ENCODE measurements at places on chromosomes 4 and X. TPM values are rescaled to one million over a fixed set of nuclear protein-coding genes. Genes with fewer than 3 reads are reported as not detected.

DNA sequence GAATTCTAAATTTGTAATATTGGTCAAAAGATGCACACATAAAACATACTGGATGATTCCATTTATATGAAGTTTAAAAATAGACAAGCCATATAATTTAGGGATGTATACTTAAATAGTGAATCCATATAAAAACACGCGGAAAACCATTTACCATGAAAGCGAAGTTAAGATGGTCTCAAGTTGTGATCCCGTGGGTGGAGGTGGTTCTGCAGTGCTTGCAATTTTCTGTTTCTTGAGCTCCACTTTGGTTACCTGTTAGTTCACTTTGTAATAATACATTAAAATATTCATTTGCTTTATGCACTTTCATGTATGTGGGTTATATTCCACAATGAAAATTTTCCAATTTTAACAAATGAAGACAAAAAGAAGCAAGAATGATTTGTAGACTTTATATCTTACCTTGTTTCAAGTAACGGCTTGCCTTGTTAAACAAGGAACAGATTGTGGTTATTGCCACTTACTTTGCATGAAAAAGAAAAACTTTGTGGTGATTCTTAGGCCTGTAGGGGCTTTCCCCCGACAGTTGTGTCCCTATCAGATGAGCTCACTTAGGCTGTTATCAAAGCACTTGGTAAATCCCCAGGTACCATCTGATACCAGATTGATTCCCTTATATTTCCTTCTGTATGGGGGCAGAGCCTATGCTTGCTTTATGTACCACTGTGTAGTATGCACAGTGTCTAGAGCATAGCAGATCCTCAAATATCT is 12.2 kb downstream of the UCP1 start:
- H3K4me3 ChIP-seq: no peak overlapping the region
- H3K36me3 ChIP-seq: no peaks in the 10 kb centered on the region
- DNase-seq: no peak
- H3K4me1 ChIP-seq: no peaks in the 10 kb centered on the region
- no peaks in the 10 kb centered on the region for H3K27me3 ChIP-seq
- no peak overlapping the region for H3K27ac ChIP-seq

GRCh38 chr4:125762537-125762936 is 447.8 kb downstream of the FAT4 start:
- no peak overlapping the region for H3K27ac ChIP-seq
- no peaks in the 10 kb centered on the region for H3K36me3 ChIP-seq
- H3K27me3 ChIP-seq: no peaks in the 10 kb centered on the region
- H3K4me3 ChIP-seq: no peak overlapping the region
- DNase-seq: no peak

DNA sequence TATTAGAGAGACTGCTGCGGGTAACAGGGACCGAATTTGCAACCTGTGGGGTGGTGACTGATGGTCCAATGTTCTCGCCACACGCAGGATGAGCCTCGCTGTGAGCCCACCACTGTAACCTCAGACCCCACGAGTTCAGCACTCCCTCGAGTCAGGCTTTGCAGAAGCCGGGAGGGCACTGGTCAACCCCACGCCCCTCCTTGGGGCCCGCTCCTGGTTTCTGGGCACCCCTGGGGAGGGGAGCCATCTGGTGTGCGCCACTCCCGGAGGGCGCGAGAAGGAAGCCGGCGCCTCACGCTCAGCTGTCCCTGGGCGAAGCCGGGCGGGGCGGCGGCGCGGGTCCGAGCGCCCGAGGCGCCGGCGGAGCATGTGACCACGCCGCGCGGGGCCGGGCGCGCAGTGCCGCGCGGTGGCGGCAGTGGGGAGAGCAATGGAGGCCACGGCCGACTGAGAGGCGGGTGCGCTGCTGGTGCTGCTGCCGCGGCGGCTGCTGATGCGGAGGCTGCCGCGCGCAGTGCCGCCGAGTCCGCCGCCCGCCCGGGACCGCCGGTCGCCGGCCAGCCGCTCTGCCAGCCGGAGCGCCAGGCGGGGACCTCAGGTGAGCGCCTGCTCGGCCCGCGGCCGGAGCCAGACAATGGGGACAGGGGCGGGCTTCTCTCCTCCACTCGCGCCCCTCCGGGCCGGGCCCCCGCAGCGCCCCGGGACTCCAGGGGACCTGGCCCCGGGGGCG is 100.1 kb downstream of the CEP135 start:
- H3K27me3 ChIP-seq: no peaks in the 10 kb centered on the region
- peaks cover 3% of the 10 kb centered on the region for H3K4me1 ChIP-seq
- DNase-seq: peak; percentile 71
- H3K36me3 ChIP-seq: no peaks in the 10 kb centered on the region
- peak overlapping the region; percentile 67 for H3K27ac ChIP-seq
- H3K4me3 ChIP-seq: peak overlapping the region; percentile 90

DNA sequence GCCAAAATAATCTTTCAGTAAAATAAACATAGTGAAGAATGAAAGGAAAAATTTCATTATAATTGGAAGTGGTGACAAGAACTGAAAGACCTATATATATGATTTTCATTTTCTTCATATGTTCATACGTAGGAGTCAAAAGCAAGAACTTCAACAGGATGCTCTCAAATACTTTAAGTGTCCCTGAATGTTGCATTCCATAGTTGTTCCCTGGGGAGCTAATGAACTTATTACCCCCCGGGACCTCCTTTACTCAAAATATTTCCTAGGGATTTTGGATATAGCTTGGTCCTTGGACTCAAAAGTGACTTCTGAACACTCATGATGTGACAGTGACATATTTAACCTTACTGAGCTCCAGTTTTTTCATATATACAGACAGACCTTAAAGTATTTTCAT is 44.9 kb upstream of the NDST4 start:
- no peaks in the 10 kb centered on the region for H3K36me3 ChIP-seq
- no peak for DNase-seq
- no peaks in the 10 kb centered on the region for H3K27me3 ChIP-seq
- H3K4me1 ChIP-seq: no peaks in the 10 kb centered on the region
- no peak overlapping the region for H3K4me3 ChIP-seq
- no peak overlapping the region for H3K27ac ChIP-seq

DNA sequence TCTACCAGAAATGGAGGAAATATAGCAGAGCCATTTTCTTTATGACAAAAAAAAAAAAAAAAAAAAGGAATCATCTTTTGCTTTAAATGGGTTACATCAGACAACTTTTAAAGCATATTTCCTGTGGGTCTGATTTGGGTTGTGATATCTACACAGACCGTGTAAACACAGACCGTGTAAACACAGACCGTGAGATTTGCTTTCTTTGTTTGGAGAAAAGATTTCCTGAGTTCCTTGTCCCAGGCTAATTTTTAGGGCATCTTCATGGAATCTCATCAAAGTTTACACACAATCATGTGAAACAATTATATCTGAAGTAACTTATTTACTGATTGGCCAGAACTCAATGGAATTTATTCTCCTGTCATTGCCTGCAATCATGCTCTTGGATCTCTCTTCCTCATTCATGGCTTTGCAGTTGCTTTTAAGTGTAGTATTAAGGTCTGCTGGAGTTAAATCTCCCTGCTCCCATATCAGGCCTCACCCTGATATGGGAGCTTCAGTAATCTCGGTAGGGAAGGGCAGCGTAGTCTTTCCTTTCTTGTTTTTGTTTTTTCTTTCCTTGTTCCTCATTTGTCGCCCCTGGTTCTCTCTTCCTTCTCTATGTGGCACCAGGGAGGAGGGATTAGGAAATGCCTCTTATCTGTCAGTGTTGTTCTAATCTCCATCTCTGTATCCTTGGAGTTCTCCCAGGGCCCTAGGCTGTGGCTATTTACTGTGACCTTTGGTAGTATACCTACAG is 248.6 kb upstream of the JADE1 start:
- no peak for DNase-seq
- H3K27me3 ChIP-seq: no peaks in the 10 kb centered on the region
- no peak overlapping the region for H3K4me3 ChIP-seq
- no peaks in the 10 kb centered on the region for H3K36me3 ChIP-seq
- no peak overlapping the region for H3K27ac ChIP-seq

DNA sequence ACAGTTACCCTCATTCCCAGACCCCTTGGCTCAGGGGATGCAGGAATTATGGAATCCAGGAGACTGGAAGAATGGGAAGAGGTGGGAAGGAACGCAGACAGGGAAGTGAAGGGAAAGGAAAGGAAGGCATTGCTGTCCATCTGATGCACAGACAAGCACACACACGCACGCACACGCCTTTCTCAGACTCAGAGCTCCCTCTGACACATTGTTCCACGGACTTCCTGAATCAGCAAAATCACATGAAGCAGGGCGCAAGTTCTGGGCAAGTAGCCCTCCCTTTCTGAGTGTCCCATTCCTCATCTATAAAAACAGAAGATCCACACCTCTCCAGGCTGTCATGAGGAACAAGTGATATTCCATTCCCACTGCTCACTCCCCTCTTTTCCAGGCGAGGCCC is 13.2 kb downstream of the IQSEC2 start:
- H3K27ac ChIP-seq: no peak overlapping the region
- DNase-seq: no peak
- H3K4me3 ChIP-seq: no peak overlapping the region
- H3K36me3 ChIP-seq: no peaks in the 10 kb centered on the region
- H3K27me3 ChIP-seq: peaks cover 57% of the 10 kb centered on the region

GRCh38 chr4:108906866-108907367 is 144.1 kb upstream of the ETNPPL start:
- no peak overlapping the region for H3K27ac ChIP-seq
- H3K4me1 ChIP-seq: no peaks in the 10 kb centered on the region
- DNase-seq: no peak
- no peaks in the 10 kb centered on the region for H3K36me3 ChIP-seq
- H3K4me3 ChIP-seq: no peak overlapping the region

Gene TCEAL6
- total RNA-seq: 5.1 TPM

Gene PDE6B
- total RNA-seq: 16.8 TPM

Gene SGCB
- total RNA-seq: 108 TPM

Gene FGA
- 1.7 TPM for total RNA-seq

Gene ANXA5
- 217 TPM for total RNA-seq

Gene RAB40AL
- 1.3 TPM for total RNA-seq

Gene DDX53
- total RNA-seq: not detected

Gene GRSF1
- total RNA-seq: 73.9 TPM

Gene SPATA18
- total RNA-seq: 11.2 TPM

Data from spinal cord (tissue), 10 donors.